ENCODE measurements at places on chromosomes 3 and 15.

DNA sequence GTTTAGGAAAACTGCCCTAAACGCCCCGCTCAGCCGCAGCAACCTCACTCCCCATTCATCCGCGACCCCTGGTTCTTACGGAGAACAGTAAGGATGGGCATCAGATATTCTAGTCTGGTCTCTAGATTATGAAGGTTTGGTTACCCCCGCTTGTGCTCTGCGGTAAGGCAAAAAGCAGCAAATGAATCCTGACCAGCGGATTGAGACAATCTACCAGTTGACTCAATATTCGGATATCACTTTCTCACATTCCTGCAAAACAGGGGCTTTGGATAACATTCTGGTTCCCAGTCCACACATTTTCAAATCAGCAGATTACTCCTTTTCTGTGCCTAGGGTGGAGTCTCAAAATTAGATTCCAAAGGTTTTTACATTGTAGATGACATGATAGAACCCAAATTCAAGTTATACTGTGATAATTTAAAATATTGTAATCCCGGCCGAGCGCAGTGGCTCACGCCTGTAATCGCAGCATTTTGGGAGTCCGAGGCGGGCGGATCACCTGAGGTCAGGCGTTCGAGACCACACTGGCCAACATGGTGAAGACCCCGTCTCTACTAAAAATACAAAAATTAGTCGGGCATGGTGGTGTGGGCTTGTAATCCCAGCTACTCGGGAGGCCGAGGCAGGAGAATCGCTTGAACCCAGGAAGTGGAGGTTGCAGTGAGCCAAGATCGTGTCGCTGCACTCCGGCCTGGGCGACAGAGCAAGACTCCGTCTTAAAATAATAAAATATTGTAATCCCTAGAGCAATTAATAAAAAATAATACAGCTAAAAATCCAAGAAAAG is 1.1 kb upstream of the CYFIP1 start:
- DNase-seq: no peak

DNA sequence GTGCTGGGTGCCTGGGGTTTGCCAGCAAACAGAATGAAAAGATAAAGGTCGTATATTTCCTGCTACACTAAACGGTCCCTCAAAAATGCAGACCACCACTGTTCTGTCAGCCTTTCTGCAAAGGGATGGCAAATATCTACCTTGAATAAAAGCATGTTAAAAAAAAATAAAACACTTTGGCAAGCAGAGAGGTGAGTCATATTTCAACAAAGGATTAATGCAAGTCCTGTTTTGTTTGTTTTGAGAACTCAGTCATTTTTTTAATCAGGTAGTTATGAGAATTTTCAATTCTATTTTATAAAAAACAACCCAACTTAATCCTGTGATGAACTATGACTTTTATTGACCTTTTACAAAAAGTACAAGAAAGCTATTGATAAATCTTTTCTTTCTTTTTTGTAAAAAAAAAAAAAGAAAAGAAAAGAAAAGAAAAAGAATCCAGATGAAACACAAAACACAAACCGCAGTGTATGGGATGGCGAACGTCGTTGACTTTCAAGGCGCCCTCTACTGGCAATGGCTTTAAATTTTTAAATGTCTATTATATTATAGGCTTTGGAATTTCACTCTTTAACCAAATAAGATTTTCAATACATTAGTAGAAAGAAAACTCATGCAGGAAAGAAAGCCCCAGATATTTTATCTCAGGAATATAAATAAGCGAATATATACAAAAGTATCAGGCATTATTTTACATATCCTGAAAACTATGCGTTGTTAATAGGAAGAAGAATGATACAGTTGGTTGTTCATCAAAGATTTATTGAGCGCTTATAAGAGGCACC is 87.8 kb downstream of the NCEH1 start:
- DNase-seq: no peak

DNA sequence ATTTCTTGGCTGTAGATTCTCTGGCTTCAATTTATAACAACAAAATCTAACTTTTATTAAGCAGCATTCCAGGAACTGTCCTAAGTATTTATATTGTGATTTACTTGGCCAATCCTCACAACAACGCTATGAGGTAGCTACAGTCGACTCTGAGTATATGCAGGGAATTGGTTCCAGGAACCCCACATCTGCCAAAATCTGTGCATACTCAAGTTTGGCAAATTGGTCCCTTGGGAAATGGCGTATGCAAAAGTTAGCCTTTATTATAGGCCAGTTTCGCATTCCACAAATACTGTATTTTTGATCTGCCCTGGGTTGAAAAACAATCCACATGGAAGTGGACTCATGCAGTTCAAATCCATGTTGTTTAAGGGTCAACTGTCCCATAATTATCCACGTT is 53.9 kb downstream of the RAP2B start:
- DNase-seq: no peak

GRCh38 chr15:73320619-73321180 is 48.1 kb downstream of the HCN4 start:
- DNase-seq: no peak

DNA sequence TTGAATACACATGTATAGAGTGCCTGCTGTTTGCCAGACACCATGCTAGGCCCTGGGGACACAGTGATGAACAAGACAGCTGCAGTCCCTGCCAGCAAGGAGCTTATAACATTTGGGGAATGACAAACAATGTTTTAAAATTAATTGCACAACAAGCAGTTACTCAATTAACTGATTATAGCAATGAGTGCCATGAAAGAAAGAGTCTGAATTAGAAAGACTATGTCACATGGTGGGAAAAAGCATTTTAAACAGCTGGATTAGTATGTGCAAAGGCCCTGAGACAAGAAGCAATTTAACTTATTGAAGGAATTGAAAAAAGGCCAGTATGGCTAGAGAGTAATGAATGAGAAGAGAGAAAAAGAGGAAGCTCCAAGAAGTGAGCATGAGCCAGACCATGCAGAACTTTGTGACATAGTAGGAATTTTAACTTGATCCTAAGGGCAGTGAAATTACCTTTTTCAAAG is 64.5 kb upstream of the PLXNA1 start:
- no peak for DNase-seq

DNA sequence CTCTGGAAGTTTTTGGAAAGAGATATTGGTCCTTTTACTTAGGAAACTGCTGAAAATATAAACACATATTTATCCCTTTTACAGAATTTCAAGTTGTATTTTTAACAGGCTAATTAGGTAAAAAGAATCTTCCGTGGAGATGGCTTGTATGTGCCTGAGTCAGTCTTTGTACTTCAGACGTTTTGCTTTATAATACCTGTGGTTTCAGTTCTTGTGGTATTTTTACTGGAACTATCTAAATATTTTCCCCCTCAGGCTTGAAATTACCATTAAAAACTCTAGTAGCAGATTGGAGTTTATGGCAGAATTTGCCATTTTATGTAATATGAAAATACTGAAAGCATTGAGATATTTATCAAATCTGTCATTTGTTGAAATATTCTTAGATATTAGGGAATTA is 151.6 kb upstream of the CGNL1 start:
- no peak for DNase-seq

DNA sequence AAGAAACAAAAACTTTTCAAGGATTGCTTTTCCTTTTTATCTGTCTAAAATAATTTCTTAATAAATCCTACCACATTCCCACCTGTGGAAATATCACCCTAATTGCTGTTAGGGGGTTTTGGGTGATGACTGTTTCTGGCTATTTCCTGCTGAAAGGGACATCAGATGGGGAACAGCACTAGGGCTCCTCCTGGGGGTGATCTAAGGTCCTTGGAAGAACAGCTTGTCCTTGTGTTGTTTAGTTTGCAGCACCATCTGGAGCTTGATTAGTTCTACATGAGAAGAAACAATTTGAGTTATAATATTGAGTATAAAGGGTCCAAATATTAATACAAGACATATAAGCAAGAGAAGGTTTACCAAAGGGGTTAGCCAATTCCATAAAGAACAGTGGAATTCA is 18.7 kb downstream of the OR5H15 start:
- DNase-seq: no peak

DNA sequence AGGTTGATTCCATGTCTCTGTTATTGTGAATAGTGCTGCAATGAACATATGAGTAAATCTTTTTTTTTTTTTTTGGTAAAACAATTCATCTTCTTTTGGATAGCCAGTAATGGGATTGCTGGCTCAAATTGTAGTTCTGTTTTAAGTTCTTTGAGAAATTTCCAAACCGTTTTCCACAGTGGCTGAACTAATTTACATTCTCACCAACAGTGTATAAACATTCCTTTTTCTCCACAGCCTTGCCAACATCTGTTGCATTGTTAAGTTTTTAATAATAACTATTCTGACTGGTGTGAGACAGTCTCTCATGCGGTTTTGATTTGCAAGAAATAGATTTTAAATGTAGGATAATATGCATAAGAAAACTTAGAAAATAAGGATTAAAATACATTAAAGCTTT is 279.0 kb upstream of the EPHA3 start:
- no peak for DNase-seq

GRCh38 chr3:183298701-183299153 is 45.7 kb downstream of the B3GNT5 start:
- DNase-seq: no peak

GRCh38 chr15:76588811-76589747 is 252.5 kb downstream of the ISL2 start:
- no peak for DNase-seq

- DNase-seq: peak; percentile 18
Observed at GRCh38 chr3:50230104-50230793, 5.8 kb upstream of the GNAI2 start.

GRCh38 chr3:35393901-35394799 is 245.2 kb upstream of the ARPP21 start:
- no peak for DNase-seq

DNA sequence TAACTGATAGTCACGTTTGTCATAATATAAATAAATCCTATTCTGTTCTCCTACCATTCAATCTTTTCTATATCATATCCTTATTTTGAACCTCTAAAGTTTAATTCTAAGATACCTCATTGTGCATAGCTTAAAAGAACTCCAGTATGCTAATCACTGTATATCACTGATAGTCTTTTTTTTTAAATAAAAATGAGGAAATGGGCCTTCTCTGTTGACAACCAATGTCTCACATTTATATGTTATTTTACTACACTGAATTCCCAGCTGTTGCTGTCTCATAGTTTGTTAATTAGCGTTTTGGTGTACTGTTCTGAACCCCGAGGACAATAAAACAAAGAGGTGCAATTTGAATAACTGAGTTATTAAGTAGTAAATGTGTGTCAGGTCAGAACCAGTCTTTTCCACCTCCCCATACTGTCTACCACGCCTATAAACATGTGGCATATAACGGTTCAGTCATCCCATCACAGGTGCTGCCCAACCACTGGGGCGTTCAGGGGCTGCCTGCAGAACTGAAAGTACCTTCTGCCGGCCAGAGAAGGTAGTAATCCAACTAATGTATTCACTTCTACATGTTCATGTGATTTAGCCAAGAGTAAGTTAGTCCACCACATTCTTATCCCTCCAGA is 14.9 kb downstream of the CBLB start:
- no peak for DNase-seq

DNA sequence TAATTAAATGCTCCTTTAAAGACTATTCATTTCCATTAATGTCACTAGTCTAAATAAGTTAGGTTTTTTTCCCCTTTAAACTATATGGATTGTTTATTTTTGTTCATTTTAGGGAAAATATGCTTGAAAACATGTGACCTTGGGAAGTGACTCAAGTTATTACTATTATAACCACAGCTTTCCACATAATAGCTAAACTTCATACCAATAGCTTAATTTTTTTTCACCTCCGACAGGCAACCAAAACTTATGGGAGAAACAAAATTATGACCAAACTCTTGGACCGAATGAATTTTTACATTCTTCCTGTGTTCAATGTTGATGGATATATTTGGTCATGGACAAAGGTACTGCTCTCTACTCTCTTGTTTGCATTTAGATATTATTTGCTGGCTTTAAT is 16.2 kb downstream of the CPA3 start:
- DNase-seq: no peak

GRCh38 chr15:84881520-84881830 is 3.0 kb upstream of the SLC28A1 start:
- DNase-seq: no peak

- peak; percentile 85 for DNase-seq
Observed at GRCh38 chr3:129688271-129688895, 81.9 kb upstream of the PLXND1 start.

- no peak for DNase-seq
Observed at GRCh38 chr3:42631620-42632019, 21.9 kb upstream of the ZBTB47 start.

GRCh38 chr3:44110648-44111047 is 131.0 kb upstream of the TOPAZ1 start:
- no peak for DNase-seq

- DNase-seq: no peak
Observed at GRCh38 chr3:71168121-71168721, 415.3 kb downstream of the FOXP1 start.

- DNase-seq: no peak
Observed at GRCh38 chr15:68204776-68205557, at the start of gene CALML4. CALML4 (minus strand) TSS chr15:68205332; CDS start chr15:68205247, 85 bp downstream.

DNA sequence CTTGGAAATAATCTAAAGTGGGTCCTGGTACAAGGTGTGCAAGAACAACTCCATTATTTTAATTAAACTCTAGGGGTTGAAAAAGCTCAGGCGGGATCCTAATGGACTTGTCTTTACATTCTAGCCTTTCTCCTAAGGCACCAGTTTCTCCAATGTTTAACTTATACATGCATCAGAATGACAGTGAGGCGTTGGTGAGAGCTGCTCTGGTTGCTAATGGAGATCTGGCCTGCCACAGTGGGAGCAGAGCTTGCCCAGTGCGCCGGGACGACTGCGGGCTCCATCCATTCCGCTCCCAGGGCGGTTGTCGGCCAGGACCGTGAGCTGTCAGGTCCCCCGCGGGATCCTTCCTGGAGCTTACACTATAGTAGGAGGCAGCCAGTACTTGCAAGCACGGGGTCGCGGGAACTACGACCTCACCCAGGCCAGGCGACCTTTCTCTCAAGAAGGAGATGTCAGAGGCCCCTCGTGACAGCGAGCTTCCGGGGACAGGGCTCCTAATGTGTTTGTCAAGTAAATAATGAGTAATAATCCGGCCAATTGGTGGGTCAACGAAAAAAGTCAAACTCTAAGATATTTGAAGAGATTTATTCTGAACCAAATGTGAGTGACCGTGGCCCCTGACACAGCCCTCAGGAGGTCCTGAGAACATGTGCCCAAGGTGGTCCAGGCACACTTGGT is 991 bp upstream of the HIGD1A start:
- DNase-seq: no peak

GRCh38 chr15:83287541-83288027 is 3.1 kb upstream of the BNC1 start:
- no peak for DNase-seq

DNA sequence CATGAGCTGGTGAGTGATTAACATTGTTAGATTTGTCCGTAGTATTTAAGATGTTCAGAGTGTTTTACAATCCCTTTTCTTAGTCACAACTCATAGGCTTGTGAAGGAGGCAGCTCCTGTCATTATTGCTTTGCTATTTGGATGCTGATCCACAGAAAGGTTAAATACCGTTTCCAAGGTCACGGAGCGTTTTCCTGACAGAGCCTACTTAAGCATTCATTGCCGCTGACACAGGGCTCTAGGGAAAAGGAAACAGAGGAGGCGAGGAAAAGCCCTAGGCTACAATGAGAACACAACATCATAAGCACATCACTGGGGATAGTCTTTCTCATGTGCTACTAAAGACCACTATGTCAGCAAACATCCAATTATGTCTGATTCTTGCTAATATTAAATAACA is 38.5 kb upstream of the CPB1 start:
- no peak for DNase-seq
